ENCODE measurements at places on chromosomes 1 and 21. TPM values are rescaled to one million over a fixed set of nuclear protein-coding genes. Genes with fewer than 3 reads are reported as not detected.

DNA sequence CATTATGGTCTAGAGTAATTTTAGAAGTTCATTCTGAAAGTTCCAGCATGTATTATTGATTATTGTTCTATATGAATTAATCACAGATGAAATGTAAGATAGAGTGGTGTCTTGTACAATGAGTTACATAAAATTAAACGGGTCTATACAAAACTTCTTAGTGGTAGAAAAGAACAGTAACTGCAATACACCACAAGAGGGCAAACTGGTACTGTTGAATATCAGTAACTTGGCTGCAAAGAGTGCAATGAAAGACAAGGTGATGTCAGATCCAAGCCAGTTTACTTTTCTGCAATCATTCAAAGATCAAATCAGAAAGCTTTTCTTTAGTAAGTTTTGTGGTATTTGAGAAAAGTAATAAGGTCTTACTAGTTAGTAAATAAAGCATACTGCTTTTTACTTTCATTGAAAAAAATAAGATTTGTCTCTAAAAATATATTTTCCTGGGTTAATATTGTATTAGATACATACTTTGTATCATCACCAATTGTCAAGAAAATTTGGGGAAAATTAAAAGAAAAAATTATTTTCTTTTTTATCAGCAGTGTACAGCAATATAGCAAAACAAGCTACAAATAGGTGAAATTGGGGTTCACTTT is 66.4 kb upstream of the BTG3 start:
- H3K36me3 ChIP-seq, result no peaks in the 10 kb centered on the region
- H3K27me3 ChIP-seq, result no peaks in the 10 kb centered on the region

ANGPTL3 gene
- not detected for total RNA-seq

DNA sequence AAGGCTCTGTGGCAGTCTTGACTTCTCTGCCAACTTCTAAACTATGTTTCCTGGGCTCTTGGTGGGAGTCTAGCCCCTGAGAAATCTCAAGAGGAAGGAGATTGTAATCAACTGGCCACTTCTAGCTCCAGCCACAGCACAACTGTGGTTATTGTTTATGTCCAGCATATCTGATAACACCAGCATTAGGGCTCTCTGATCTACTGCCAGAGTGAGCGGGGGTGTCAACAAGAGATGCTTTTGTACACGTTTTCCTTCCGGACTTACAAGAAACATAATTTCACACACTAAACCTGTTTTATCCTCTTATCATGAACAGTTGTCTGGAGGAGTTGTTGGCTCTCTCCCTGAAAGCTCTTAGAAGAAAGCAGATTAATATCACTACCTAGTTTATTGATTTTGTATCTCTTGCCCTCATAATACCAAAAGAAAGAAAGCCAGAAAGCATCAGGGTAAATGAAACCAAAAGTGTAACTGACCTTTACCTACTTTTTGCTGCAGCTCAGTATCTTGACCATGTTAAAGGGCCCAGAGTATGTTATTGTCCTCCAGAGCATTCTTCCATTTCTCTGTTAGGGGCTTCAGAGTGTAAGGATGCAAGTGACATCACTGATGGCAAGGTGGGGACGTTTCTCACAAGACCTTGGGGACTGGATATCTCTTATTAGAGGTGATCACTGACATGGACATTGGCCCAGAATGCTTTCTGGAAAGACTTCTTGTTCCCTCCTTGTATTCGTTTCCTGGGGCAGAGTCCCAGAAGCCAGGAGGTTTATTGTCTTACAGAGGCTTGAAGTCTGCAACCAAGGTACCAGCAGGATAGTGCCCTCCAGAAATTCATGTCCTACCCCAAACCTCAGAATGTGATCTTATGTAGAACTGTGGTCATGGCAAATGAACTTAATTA is 9.6 kb upstream of the SH2D1B start:
- H3K36me3 ChIP-seq, result no peaks in the 10 kb centered on the region
- H3K27me3 ChIP-seq, result no peaks in the 10 kb centered on the region
- H3K4me1 ChIP-seq, result no peaks in the 10 kb centered on the region
- no peak overlapping the region for H3K4me3 ChIP-seq

ARHGEF2 gene
- 110 TPM for total RNA-seq

RGSL1 gene
- total RNA-seq, result not detected

MYOM3 gene
- 0.18 TPM for total RNA-seq

- DNase-seq, result no peak
- no peaks in the 10 kb centered on the region for H3K27me3 ChIP-seq
- H3K27ac ChIP-seq, result no peak overlapping the region
- H3K4me1 ChIP-seq, result no peaks in the 10 kb centered on the region
- no peak overlapping the region for H3K4me3 ChIP-seq
Observed at GRCh38 chr1:230120289-230120920, 53.4 kb downstream of the GALNT2 start.
